Kasumi-1 (cell line): ENCODE measurements at places on chromosomes 7 and 10.

GRCh38 chr7:19284136-19284535 is 138.9 kb upstream of the FERD3L start:
- DNase-seq = no peak

- no peak for DNase-seq
These were observed 149.6 kb downstream of the BICC1 start for GRCh38 chr10:58662314-58662713.

GRCh38 chr7:122626785-122627184 is 72.1 kb downstream of the RNF133 start:
- no peak for DNase-seq

DNA sequence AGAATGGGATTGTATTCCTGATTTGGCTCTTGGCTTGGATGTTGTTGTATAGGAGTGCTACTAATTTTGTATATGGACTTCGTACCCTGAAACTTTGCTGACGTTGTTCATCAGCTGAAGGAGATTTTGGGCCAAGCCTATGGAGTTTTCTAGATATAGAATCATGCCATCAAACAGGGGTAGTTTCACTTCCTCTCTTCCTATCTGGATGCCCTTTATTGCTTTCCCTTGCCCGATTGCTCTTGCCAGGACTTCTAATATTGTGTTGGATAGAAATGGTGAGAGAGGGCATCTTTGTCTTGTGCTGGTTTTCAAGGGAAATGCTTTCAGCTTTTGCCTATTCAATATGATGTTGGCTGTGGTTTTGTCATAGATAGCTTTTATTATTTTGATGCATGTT is 92.3 kb downstream of the CCDC7 start:
- DNase-seq = no peak

DNA sequence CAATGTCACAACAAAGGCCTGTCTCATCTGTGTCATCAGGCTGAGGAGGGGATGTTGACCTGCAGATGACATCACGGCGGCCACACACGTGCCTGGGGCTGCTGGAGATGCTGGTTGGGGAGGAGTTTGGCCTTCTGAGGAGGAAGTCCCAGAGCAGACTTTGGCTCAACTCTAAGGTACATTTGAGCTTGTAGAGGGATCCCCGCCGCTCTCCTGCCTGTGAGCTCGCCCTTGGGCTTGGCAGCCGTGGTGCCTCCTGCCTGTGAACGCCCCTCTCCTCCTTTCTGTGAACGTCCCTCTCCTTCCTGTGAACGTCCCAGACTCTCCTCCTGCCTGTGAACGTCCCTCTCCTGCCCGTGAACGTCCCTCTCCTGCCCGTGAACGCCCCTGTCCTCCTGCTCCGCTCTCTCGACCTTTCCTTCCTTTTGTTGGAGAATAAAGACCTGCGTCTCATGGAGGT is 176.4 kb downstream of the DNAJB6 start:
- no peak for DNase-seq

DNA sequence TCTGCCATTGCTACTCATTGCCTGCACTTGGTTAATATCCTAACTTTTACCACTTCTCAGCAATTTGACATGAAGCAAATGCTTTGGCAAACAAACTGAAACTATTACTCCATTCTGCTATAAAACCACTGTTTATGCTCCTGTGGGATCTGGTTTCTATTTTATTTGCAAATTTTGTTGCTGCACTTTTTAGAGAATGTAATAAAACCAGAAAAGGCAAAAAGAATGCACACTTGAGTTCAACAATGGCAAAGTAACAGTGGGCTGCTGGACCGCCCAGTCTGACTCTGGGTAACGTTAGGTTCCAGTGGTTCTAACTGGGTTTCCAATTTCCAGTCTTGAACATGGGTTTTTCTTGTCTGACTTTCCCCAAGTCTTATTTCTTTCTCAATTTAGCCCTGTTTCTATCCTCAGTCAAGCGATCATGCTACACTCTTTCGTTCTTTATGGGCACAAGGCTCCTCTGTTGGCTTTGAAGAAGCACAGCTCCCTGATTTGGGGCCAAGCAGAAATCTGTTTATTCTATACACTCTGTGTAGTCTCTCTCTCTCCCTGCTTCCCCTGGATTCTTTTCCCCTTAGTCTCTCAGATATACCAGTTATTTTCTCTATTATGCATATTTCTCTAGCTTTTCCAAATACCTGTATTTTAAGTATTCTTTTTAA is 129.2 kb upstream of the FAM3C start:
- no peak for DNase-seq

- DNase-seq = no peak
These were observed 94.7 kb downstream of the DYNC2I1 start for GRCh38 chr7:158950914-158951635.

- DNase-seq = no peak
These were observed 75.1 kb downstream of the DNAH11 start for GRCh38 chr7:21617916-21618390.

GRCh38 chr10:69872323-69872722 is 70.6 kb downstream of the COL13A1 start:
- no peak for DNase-seq

- peak; percentile 48 for DNase-seq
These were observed 10.2 kb downstream of the HIPK2 start for GRCh38 chr7:139767561-139767982.

- no peak for DNase-seq
These were observed 217.0 kb upstream of the ADARB2 start for GRCh38 chr10:1954300-1954699.
